ENCODE measurements at places on chromosomes 7 and 10. TPM values are rescaled to one million over a fixed set of nuclear protein-coding genes. Genes with fewer than 3 reads are reported as not detected.

Gene IRF5
- total RNA-seq = 9.2 TPM

Gene TFR2
- total RNA-seq = 1.6 TPM

Gene GPR37
- total RNA-seq = 12.0 TPM

Gene ELN
- 455 TPM for total RNA-seq

GRCh38 chr7:132603220-132603833 is 27.1 kb upstream of the PLXNA4 start:
- ATAC-seq = no peak

DNA sequence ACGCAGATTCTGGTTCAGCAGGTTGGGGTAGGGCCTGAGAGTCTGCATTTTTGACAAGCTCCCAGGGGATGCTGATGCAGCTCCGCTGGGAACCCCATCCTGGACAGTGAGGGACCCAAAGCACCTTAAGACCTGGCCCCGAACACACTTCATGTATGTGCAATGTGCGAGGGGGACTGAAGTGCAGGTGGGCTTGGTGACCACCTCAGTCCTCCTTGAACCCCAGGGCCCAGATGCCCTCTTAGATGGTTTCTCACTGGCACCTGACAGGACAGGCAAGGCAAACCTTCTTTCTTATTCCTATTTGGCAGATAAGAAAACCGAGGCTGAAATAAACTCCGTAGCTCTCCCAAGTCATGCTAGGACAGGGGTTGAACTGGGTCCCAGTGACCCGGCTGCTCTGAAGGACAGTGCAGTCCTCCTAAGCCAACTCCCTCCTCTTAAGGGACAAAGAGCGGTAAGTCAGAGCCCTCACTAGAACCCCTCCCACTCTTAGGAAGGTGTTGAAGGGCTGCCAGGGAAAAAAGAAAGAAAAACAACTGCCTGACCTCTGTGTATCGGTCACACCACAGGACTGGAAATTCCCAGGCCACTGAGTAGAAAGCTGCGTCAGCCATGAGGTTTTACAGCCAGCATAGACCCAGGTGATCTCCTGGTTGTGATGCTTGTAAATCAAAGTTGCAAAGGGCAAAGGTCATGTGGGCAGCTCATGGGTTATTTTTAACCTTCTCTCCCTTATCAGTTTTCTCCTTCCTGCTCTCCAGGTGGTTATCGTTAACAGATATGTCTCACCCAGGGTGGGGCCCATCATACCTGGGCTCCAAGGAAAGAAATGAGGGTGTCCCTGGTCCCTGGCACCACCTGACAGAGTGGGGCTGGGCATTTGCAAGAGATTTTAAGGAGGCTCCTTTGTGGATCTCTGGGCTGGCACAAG is 90.9 kb upstream of the SMNDC1 start:
- ATAC-seq = peak; percentile 52

- no peak for ATAC-seq
Measured at GRCh38 chr7:47818796-47819606, 129.3 kb downstream of the PKD1L1 start.

DNA sequence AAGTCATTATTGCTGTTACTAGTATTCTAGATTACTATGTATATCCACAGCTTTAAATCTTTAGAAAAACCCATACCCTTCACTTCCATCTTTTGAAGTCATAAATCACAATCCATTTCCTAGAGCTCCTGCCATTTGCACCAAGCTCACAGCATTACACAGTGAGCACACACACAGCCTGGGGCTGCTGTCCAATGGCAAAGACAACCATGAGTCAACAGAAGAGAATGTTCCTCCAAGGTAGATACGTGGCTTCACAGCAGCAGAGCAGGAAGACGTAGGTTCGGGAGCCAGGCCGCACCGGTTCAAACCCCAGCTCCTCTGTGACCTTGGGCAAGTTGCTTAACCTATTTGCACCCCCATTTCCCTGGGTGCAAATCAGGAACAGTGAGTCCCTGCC is 234.6 kb downstream of the DIP2C start:
- ATAC-seq = peak; percentile 86

- ATAC-seq = no peak
Measured at GRCh38 chr10:129968853-129969183, 4.7 kb upstream of the EBF3 start.

- no peak for ATAC-seq
Measured at GRCh38 chr10:119498889-119499676, 43.4 kb downstream of the RGS10 start.

GRCh38 chr7:5429857-5430611 is 6.4 kb upstream of the TNRC18 start:
- peak; percentile 10 for ATAC-seq

DNA sequence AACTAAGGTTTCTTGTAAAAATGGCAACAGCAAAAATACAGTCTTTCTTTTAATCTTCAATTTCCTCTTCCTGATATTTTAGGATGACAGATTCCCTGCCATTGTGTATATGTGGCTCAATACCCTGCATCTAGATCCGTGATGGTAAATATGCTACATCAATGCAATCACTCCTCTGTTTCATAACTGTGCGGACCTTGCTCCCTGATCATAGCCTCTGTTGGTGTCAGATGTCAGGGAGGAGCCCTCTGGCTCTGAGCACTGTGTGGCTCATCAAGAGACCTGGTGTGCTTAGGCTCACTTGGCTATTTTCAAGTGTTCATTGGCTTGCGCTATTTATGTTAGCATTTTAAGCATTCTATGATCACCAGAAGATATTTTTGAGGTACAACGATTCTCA is 33.0 kb upstream of the AGR3 start:
- no peak for ATAC-seq

GRCh38 chr10:106716381-106716780 is 448.1 kb downstream of the SORCS1 start:
- ATAC-seq = no peak

Measured in gastroesophageal sphincter (tissue), 4 donors.